ENCODE measurements at places on chromosomes 5 and 9. TPM values are rescaled to one million over a fixed set of nuclear protein-coding genes. Genes with fewer than 3 reads are reported as not detected.

Gene SYK
- 0.13 TPM for total RNA-seq

Gene NEURL1B
- 3.5 TPM for total RNA-seq

Gene TAF11L9
- not detected for total RNA-seq

Gene MYOZ3
- 0.13 TPM for total RNA-seq

Gene BOD1
- total RNA-seq = 38.9 TPM

Gene FOXD4L3
- total RNA-seq = under 0.01 TPM

Gene IL4
- total RNA-seq = not detected

Gene SMARCA2
- 64.7 TPM for total RNA-seq

Gene BRD9
- 31.6 TPM for total RNA-seq

Gene AK8
- total RNA-seq = 0.13 TPM

Gene PCDHGA5
- 0.63 TPM for total RNA-seq

Gene PCDHB14
- 0.51 TPM for total RNA-seq

Gene ADAMTS6
- 46.5 TPM for total RNA-seq
